ENCODE measurements at places on chromosomes 4 and X.

GRCh38 chr4:151783867-151784266 is 23.1 kb upstream of the GATB start:
- no peak for DNase-seq

- DNase-seq, result no peak
Measured at GRCh38 chr4:1521821-1522361, 115.6 kb upstream of the NKX1-1 start.

- no peak for DNase-seq
Measured at GRCh38 chr4:10371869-10372471, 85.3 kb downstream of the ZNF518B start.

GRCh38 chr4:159447296-159447695 is 344.4 kb downstream of the RAPGEF2 start:
- DNase-seq, result no peak

GRCh38 chr4:182235021-182235795 is 8.0 kb upstream of the TENM3 start:
- no peak for DNase-seq

- no peak for DNase-seq
Measured at GRCh38 chr4:15400226-15400625, 27.6 kb upstream of the C1QTNF7 start.

All from stimulated activated CD4-positive, alpha-beta T cell treated with anti-CD3 and anti-CD28 coated beads, Interleukin-1b, Interleukin-23, amount 100 ng/mL, for 1 hour (primary cell).